ENCODE measurements at places on chromosomes 16 and 17.

DNA sequence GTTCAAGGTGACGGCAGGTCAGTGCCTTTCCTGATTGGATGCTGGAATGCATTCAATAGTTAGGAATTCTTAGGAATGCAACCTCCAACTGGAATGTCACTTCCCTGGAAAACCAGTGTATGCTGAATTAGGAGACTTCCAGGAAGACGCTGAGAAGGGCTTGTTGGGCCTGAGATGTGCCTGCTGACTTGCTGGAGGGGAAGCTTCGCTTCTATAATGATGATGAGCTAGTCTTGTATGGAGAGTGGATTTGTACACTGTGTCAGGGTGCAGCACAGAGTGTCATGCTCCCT is 45.6 kb downstream of the SMPD3 start:
- DNase-seq: no peak

- DNase-seq: no peak
Measured at GRCh38 chr17:15119968-15120367, 145.2 kb downstream of the PMP22 start.

GRCh38 chr16:70428178-70428998 is 10.5 kb downstream of the ST3GAL2 start:
- peak; percentile 57 for DNase-seq

- DNase-seq: no peak
Measured at GRCh38 chr17:61167075-61167474, 232.6 kb upstream of the TBX2 start.

DNA sequence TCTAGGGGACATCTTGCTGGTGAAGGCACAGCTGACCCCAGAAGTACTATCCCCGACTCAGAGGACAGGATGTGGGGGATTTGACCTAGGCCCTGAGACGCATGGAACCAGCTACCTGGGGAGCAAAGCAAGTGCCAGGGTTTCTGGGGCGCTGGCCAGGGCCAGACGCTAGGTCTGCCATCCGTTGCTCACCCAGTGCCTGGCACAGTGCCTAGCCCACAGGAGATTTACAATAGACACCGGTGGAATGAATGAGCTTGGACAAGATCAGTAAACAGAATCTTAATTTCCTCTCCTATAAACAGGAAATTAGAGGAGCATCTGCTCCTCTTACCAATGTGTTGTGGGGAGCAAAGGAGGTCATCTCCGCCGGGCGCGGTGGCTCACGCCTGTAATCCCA is 5.0 kb downstream of the RPRML start:
- no peak for DNase-seq

DNA sequence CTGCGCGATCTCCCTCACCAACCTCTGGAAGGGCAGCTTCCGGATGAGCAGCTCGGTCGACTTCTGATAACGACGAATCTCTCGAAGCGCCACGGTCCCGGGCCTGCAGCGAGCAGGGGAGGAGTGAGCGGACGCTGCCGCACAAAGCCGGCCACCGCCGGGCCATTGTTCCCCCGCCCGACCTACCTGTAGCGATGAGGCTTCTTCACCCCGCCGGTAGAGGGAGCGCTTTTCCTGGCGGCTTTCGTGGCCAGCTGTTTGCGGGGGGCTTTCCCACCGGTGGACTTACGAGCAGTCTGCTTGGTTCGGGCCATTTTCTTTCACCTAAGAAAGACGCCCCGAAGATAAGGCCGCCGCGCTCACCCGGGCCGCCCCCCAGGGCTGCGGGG is 5.8 kb upstream of the UNK start:
- DNase-seq: peak; percentile 76

GRCh38 chr17:76384987-76385891 is 830 bp downstream of the SPHK1 start:
- peak; percentile 37 for DNase-seq

- DNase-seq: no peak
Measured at GRCh38 chr16:59046335-59046734, 312.2 kb upstream of the GOT2 start.

DNA sequence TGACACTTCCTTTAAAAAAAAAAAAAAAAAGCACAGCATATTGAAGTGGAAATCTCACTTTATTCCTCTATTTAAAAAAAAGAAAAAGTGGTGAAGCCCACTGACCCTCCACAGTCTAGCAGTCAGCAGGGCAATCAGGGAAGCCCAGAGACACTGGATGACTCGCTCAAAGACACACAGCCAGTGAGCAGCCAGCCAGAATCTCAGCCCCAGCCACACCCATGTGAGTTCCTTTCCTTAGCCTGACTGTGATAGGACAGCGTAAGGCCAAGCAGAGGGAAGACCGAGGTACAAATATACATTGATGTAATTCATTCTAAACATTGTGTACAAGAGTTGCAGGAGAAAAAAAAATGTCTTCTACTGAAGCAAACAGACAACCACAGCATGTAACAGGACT is 22.5 kb downstream of the XPO6 start:
- peak; percentile 32 for DNase-seq

DNA sequence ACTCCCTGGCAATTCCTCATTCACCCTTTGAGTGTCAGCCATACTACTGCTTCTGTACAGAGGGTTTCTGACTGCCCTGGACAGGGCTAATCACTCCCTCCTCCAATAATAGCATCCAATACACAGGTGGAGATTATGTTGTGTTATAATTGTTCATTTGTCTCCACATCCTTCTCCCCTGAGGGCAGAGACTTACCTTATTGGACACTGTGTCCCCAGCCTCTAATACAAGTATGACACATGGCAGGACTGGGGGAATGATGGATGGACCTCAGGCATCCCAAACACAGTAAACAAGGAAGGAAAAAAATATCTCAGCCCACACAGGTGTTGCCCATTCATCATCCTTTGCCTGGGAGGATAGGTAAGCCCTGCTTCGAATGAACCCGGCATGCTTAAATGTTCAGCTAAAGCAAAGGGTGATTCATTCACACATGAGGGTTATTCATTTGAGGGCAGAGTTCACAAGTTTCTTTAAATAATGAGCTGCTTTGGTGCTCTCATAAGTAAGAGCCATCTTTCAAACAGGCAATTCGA is 34.8 kb downstream of the MMD start:
- no peak for DNase-seq

- no peak for DNase-seq
Measured at GRCh38 chr16:84633622-84634021, 14.7 kb upstream of the KLHL36 start.

DNA sequence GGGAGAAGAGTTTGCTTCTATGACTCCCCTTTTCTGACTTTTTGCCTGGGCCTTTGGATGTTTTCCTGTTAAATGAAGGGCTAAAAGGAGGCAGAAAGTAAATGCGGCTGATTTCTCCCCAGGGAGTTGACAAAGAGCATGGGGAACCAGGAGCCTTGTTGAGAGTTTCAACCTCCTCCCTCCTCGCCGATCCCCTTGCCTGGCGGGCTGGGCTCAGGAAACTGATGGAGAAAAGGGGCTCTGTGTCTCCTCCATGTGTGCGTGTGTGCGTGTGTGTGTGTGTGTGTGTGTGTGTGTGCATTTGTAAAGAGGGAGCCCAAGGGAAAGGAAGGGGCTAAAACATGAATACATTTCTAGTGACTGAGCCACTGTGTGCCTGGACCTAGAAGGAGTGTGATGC is 94.5 kb downstream of the ZDHHC7 start:
- DNase-seq: no peak

DNA sequence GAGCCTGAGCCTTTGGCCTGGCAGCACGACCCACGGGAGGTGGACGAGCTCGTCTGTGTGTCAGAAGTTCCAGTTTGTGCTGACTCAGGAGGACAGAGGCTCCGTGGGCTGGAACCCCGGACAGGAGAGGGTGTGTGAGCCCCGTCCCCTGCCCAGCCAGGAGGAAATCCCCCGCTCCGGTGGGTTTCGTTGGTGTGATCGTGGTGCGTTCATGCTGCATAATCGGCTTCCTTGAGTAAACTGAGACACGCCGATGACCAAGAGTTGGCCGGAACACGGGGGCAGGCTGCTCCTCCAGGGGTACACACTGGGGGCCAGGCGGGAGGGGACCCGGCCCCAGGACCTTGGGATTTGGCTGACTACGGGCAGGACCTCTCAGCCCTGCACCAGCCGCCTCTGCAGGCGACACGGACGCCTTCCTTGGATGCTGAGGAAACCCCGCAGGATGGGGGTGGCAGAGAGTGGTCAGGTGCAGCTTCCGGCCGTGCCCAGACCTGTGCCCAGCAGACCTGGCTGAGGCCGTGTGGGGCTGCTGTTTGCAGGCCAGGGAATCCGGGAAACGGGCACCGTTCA is 8.5 kb downstream of the METRNL start:
- DNase-seq: no peak

DNA sequence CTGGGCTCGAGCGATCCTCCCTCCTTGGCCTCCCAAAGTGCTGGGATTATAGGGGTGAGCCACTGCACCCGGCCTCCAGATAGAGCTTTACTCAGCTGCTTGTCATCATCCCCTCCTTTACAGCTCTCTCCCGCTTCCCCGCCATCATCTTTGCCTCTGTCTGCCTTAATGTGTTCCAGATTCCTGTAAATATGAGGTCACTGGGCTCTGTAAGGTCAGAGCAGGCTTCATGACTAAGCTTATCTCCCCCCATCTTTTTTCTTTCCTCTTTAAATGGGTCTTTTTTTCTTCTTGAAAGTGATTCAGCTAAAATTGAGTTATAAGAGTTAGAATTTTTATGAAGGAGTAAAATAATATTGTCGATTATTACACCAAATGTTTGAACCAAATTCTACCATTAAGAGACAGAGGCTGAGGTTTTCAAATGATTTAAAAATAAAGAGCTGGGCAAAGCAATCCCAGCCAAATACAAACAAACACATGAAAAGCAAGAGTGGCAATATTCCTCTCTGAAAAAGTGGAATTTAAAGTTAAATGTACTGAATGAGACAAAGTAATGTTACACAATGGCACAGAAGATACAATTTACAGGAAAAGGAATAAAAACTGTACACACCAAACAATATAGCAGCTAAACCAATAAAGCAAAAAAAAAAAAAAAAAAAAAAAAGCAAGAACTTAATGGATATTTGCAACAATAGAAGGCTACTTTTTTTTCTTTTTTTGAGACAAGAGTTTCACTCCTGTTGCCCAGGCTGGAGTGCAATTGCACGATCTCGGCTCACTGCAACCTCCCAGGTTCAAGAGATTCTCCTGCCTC is 62.1 kb downstream of the CRISPLD2 start:
- DNase-seq: no peak

- DNase-seq: no peak
Measured at GRCh38 chr17:78908426-78908825, 5.4 kb upstream of the CEP295NL start.

GRCh38 chr17:65556910-65557348 is 4.5 kb downstream of the AXIN2 start:
- DNase-seq: no peak

- no peak for DNase-seq
Measured at GRCh38 chr16:30998852-30999761, 11.3 kb downstream of the STX1B start.

DNA sequence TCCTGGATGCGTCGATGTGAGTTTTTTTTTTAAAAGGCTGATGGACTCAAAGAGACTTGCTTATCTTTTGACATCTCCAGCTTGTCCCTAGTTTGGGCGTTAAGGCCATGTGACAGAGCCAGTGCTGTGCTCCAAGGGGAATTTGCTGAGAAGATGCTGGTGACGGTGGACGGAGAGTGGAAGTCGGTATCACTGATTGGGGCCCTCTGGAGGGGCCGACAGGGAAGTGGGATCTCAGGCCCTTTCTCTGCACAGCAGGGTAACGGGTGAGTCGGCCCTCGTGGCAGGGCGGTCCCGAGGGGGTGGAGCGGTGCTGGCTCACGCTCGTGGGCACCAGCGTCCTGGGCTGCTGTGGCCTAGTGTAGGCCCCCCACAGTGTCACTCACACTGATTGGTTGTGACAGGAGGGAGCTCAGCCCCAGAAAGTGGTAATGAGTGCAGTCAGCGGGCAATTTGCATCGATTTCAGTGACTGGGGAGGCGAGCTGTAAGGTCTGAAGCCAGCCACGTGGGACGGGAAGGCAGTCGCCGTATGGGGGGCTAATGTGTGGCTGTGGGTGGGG is 91.3 kb downstream of the TBC1D16 start:
- no peak for DNase-seq

- DNase-seq: no peak
Measured at GRCh38 chr17:35479271-35479670, 30.7 kb upstream of the SLFN13 start.

DNA sequence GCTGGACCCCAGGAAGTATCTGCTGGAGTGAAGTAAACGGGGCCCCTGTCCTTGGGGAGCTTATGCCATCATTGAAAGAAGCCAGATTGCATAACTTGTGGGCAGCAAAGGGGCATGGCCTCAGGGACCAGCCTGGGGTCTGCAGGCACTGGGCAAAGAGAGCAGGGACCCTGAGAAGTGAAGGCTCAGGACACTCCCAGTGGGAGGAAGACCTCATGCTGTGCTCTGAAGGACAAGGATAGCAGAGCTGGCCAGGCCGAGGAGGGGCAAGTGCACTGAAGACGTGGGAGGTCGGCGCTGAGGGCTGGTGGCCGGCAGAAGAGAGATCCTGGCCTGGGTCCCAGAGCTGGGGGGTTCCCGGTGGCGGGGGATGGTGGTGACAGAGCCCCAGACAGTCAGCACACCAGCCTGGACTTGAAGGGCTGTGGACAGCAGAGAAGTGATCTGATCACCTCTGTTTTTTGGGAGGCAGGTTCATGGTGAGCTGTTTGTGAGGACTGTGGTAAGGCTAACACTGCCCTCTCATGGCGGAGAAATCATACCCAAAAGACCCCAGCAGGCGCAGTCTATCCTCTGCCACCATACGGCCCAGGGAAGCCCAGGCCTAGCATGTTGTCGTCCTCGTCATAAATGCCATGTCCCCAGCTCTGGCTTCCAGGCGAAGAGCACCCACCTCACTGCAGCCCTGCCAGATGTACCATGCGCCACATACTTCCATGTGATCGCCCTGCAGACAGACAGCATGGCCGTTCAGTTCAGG is 7.1 kb upstream of the CNP start:
- no peak for DNase-seq

DNA sequence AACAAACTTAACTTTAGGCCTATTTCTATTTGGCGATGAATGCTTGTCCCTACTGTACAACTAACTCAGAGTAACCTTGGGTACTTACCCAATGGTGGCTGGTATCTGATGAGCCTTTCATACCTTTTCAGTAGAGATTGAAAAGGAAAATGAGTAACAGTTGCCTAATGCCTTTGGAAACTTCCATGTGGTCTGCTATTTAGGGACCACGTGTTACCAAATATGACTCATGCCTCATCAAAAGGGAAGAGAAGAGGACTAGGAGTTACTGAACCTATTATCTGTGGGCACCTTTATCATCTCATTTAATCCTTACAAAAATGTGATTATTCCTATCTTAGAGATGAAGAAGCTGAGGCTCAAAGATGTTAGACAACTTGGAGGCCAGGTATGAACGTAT is 8.1 kb downstream of the MYOCD start:
- DNase-seq: no peak

- DNase-seq: no peak
Measured at GRCh38 chr17:70563281-70563820, 394.0 kb downstream of the KCNJ2 start.

- DNase-seq: no peak
Measured at GRCh38 chr16:28486266-28486665, 5.6 kb downstream of the CLN3 start.
